ENCODE measurements at places on chromosomes 7 and 10.

DNA sequence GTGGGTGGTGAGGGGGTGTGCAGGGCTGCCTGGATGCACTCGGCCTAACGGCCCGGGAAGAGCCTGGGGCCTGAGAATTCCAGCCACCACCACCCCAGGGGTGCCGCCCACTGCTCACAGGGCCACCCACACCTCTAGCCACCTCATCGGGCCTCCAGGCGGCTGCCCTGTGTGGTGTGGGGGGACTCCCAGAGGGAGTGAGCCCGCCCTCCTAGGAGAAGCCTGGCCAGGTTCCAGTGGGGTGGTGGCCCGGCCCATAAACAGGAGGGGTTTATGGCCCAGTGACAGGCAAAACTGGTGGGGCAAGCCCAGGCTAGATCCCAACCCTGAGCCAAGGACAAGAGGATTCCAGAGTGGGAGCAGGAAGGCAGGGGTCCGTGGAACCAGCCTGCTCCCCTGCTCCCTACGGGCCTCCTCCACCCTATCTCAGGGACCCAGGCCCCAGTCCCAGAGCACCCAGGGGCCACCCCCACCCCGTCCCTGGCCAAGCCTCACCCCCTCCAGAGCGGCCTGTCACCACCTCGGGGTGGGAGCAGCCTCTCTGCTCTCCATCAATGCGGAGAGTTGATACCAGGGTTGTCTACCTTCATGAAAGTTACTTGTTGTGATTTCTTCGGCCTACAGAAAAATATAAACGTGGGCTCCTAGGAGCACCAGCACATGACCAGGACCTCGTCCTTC lies 20.2 kb upstream of the PDGFA start:
- DNase-seq, result no peak

GRCh38 chr10:123459371-123460091 lies 206.6 kb upstream of the GPR26 start:
- DNase-seq, result no peak

- no peak for DNase-seq
These were observed 22.4 kb downstream of the NAMPT start for GRCh38 chr7:106262221-106262881.

DNA sequence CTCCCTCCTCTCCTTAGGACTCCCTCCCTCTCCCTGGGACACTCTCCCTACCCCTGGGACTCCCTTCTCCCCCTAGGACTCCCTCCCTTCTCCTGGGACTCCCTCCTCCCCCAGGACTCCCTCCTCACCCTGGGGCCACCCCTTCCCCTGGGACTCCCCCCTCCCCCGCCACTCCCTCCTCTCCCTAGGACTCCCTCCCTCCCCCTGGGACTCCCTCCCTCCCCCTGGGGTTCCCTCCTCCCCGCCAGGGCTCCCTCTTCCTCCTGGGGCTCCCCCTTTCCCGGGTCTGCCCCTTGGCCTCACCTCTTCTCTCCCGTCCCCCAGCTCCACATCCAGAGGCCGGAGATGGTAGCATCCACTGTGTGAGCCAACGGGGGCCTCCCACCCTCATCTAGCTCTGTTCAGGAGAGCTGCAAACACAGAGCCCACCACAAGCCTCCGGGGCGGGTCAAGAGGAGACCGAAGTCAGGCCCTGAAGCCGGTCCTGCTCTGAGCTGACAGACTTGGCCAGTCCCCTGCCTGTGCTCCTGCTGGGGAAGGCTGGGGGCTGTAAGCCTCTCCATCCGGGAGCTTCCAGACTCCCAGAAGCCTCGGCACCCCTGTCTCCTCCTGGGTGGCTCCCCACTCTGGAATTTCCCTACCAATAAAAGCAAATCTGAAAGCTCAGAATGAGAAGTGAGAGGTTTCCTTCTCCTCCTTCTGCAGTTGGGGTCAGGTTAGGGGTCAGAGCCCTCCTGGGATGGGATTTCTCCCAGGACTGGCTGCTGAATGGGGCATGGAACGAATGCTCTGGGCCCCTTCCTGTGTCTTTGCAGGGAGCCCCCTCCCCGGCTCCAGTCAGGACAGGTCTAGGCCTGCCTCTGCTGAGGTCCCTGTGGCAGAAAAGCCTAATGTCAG lies 1.4 kb upstream of the MUC17 start:
- DNase-seq, result no peak

DNA sequence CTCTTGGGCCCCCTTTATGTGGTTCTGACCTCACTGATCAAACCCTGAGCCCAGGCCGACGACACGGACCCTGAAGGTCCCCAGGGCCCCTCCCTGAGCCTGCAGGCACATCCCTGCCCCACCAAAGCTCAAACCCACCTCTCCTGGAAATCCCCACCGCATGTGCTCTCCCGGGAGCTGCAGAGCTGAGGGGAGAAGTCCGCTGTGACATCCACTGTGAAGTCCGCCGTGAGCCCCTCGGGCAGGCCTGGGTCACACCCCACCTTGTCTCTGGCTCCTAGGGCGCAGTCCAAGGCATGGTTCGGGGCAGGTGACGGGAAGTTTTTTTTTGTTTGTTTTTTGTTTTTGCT lies 100.2 kb downstream of the MICALL2 start:
- DNase-seq, result no peak

DNA sequence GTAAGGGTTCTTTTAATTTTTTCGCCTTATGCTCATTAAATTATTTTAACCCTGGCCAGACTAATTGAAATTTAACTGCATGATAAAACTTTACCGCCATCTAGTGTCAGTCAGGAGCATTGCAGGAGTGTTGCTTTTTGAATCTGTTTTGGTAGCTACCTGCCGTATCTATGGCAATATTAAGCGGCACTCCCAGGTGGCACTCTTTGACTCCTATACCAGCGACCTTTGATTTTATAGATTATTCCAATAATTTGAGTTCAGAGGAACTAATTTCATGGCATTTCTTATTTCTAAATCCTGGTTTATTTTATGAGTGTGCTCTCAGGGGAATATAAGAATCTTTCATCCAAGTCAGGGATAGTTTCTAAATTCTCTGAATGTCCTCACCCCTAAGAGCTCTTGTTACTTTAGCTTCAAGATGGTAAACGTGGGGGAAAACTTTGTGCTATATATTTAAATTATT lies 198.9 kb downstream of the REEP3 start:
- peak; percentile 67 for DNase-seq

GRCh38 chr10:12351447-12351846 lies 2.1 kb downstream of the CAMK1D start:
- no peak for DNase-seq

DNA sequence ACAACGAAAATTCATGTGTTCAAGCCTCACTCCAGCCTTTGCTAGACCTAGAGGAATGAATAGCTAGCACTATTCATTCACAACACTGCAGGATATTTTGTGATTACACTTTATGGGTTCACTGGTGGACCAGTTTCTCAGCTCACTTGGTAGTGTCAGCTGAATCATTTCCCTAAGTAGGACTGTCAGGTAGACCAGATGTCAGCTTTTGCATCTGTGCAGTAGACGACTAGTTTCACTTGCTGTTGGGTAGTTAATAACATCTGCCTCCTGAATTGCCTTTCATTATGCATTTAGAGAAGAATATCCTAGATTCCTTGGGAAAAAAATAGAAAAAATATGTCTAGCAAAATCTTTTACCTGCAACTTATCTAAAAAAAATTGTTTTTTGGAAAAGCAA lies 296.4 kb downstream of the ADARB2 start:
- DNase-seq, result no peak

DNA sequence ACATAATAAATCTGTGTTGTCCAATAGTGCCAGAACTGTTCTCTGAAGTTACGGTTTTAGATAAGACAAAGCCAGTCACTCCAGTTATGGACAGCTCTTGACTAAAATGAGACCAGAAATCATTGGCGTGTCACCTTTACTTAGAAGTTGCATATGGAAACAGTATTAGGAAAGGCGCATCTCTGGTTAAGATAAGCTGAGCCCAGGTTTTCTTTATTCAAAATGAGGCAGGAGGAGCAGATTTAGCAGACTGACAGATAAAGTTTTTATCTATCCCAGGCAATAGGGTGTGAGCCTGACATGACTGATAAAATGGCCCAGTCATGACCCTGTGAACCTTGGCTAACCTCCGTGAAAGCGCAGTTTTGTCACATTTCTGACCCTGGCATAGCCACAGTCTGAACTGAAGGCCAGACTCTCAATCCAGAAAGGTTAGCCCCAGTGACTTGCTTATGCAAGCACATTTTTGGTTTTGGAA lies 4.2 kb downstream of the CYP26A1 start:
- DNase-seq, result no peak

DNA sequence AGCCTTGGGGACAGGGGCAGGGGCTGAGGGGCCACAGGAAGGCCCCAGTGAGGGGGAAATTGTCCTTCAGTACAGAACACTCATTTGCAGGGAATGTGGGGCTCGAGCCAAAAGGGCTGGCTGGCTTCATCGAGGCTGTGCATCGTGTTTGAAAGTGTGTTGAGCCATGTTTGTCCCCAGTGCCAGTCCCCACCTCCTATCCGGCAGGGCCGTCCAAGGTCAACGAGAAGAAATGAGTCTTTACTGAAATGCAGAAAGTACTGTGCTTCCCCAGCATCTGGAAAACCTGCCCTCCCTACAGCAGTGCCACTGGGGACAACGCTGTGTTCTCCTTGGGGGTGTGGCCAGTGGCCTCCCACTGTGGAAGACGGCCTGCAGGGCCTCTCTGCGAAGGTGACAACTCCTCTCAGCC lies 214.1 kb downstream of the KLF6 start:
- no peak for DNase-seq

DNA sequence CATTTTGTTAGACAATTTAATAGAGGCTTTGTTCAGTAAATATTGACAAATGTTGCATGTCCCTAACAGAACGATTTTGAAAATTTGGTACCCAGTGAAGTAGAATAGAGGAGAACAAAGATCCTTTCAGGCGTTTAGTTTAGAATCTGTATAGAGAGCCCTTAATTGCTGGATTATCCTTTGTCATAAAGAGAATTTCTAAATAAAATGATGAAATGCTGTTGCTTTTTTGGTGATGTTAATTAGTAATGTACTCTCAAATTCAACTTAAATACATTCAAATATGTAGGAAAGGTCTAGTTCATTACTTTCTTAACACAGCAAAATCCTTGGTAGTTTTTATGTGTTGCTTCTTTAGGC lies 1.2 kb downstream of the LUC7L2 start:
- DNase-seq, result no peak

- DNase-seq, result no peak
These were observed 200.9 kb downstream of the CXCL12 start for GRCh38 chr10:44183667-44184632.

- peak; percentile 37 for DNase-seq
These were observed 41.2 kb downstream of the GPR141 start for GRCh38 chr7:37724732-37725131.

- DNase-seq, result no peak
These were observed 11.0 kb downstream of the PSD start for GRCh38 chr10:102407425-102408130.

- DNase-seq, result no peak
These were observed 139.0 kb downstream of the TPST1 start for GRCh38 chr7:66344166-66344565.

GRCh38 chr7:84248843-84249242 lies 54.3 kb upstream of the SEMA3A start:
- DNase-seq, result no peak

- no peak for DNase-seq
These were observed 214.2 kb upstream of the NPY start for GRCh38 chr7:24069751-24070150.

GRCh38 chr7:94307399-94308048 lies 87.2 kb upstream of the COL1A2 start:
- DNase-seq, result no peak

DNA sequence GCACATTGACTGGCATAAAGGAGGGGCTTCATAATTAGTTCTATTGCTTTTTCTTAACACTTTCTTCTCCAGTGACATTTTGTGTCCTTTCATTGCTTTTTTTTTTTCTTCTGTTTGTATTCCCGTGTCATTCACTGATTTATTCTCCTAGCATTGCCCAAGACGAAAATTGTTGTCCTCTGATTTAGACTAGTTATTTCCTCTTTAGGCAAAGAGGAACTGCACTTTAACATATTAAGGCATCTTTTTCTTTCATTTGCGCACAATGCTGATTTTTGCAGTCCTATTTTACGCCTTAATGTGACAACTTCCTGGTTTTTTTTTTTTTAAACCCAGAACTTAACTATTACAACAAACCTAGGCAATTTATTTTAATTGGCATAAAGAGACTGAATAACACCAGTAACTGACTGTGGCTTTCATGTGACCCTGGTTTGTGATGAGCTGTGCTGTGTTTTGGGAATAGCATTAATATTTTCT lies 39.7 kb downstream of the ARID5B start:
- DNase-seq, result peak; percentile 71

GRCh38 chr7:129503725-129504124 lies 1.4 kb downstream of the SMKR1 start:
- DNase-seq, result no peak

DNA sequence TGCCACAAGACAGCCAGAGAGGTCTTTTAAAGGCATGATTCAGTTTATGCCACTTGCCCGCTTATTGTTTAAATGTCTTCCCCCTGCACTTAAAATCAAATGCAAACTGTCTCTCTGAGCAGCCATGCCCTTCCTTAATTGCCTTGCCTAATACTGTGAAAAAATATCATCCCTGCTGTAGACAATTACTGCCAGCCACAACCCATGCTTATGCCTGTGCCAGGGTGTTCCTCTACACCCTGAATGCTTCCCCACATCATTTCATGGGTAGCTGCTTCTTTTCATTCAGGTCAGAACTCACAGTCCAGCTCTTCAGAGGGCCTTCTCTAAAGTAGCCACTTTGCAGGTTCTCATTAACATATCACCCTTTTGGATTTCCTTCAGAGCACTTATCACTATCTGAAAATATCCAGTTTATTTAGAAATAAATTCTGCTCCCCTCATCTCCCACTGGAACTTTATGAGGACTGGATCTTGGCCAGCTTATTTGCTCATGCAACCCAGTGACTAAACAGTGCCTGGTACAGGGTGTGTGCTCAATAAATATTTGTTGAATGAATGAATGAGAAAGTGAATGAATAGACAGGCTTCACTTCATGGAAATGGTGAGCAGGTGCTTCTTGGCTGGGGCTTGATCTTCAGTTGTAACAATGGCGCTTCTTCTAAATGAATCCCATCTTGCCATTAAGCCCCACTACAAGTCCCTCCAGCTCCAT lies 162.4 kb upstream of the MDFIC start:
- no peak for DNase-seq

GRCh38 chr10:129541200-129541599 lies 74.2 kb downstream of the MGMT start:
- DNase-seq, result no peak

- no peak for DNase-seq
These were observed 21.3 kb downstream of the CPA4 start for GRCh38 chr7:130314305-130314704.

DNA sequence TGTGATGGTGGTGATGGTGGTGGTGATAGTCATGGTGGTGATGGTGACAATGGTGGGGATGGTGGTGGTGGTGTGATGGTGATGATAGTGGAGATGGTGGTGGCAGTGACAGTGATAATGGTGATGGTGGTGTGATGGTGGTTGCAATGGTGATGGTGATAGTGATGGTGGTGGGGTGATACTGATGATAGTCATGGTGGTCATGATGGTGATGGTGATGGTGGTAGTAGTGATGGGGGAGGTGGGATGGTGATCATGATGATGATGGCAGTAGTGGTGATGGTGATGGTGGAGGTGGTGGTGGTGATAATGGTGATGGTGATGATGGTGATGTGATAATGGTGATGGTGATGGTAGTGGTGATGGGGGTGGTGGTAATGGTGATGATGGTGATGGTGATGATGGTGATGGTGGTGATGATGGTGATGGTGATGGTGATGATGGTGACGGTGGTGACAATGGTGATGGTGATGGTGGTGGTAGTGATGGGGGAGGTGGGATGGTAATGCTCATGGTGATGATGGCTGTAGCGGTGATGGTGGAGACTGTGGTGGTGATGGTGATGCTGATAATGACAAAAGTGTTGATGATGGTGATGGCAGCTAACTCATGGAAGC lies 4.7 kb upstream of the PWWP2B start:
- no peak for DNase-seq

All from pons (tissue), 1 donor.